ENCODE measurements at places on chromosomes 4 and X.

DNA sequence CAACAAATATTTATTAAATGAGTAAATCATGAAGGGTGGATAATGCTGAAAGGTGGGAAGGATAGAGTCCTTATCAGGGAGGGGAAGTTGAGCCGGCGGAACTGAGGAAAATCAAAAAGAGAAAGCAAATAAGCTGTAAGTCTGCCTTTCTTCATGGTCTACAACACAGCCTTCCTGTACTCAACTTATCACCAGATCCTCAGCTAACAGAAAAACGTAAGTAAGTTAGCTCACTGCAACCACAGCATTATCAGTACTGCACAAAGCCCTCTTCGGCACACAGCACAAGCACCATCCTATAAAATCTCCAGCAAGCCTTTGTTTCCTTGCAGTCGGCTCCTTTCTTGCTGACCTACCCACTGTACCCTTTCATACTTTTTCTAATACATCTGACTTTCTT is 70.3 kb downstream of the CRMP1 start:
- no peak for DNase-seq

- no peak for DNase-seq
Measured at GRCh38 chr4:8165374-8165896, 6.8 kb upstream of the ABLIM2 start.

DNA sequence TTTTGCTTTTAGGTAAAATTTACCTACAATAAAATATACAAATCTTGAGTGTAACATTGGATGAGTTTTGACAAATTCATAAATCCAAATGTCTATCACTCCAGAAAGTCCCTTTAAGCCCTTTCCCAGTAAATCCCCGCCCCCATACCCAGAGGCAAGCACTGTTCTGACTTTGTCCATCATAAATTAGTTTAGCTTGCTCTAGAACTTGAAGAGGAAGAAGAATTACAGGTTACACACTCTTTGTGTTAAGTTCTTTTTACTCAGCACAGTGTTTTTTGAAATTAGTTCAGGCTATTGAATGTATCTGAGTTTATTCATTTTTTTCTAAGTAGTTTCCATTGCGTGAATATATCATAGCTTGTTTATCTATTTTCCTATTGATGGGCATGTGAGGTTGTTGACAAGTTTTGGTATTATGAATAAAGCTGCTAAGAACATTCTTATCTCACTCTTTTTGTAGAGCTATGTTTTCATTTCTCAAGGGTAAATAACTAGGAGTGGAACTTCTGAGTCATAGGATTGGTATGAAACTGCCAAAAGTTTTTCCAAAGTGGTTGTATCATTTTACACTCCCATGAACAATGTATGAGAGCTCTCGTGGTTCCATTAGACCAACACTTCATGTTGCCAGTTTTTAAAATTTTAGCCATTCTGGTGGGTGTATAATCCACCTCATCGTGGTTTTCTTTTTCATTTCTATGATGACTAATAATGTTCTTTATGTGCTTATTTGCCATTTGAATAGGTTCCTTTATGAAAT is 22.4 kb upstream of the HPSE start:
- DNase-seq: no peak

DNA sequence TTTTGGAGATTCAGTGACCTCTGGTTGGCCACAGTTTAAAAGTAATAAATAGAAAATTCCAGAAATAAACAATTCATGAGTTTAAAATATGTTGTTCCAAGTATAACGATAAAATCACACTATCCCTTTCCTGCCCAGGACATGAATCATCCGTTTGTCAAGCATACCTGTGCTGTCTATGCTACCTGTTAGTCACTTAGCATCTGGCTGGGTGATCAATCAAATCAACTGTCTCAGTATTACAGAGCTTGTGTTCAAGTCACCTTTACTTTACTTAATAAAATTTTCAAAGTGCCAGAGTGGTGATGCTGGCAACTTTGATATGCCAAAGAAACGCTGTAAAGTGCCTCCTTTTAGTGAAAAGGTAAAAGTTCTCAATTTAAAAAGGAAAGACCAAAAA is 979.5 kb upstream of the NDST4 start:
- no peak for DNase-seq
